ENCODE measurements at places on chromosomes 5 and 9.

- no peak for DNase-seq
Observed at GRCh38 chr5:73093943-73094342, 26.4 kb upstream of the TMEM171 start.

DNA sequence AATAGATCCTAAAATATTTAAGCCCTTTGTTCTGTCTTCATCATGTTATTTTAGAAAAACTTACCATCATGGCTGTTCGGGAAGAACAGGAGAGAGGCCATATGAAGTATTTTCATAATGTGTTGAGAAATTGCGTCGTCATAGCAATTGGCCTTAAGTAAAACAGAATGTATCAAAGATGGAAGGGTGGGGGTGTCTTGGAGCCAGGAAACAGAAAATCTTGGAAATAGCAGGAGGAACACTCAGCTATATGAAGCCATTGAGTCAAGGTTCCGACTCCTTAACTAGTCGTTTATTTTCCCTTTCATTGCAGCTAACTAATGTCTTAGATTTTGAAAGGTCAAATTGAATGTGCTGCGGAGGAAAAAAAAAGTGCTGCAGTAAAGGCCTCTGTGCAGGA is 1.3 kb downstream of the SPTAN1 start:
- no peak for DNase-seq

DNA sequence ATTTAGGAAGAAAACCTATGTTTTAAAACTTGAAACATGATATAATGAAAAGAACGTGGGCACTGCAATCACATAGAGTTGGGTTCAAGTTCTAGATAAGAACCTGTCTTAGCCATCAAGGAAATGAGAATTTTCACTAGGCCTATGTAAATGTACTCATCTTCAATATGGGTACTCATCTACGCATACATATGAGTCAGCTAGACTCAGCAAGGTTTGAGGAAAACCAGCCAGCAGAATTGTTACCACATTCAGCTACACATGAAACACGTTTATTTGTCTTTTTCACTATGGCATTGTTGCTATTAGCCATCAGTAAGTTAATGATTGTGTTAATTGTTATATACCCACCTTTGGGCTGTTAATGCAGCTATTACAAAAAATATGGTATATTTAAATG is 146.3 kb downstream of the CHSY3 start:
- DNase-seq: no peak

GRCh38 chr9:137607141-137607857 is 1.8 kb downstream of the ARRDC1 start:
- no peak for DNase-seq
